ENCODE measurements at places on chromosomes 12 and 14.

- DNase-seq = no peak
Measured at GRCh38 chr12:38911611-38912010, 6.2 kb upstream of the CPNE8 start.

GRCh38 chr12:50504798-50505674 lies at the start of gene DIP2B:
TSS of gene DIP2B (plus strand) at chr12:50504985. CDS start at chr12:50505141, 156 bp downstream.
- DNase-seq = peak; percentile 97

DNA sequence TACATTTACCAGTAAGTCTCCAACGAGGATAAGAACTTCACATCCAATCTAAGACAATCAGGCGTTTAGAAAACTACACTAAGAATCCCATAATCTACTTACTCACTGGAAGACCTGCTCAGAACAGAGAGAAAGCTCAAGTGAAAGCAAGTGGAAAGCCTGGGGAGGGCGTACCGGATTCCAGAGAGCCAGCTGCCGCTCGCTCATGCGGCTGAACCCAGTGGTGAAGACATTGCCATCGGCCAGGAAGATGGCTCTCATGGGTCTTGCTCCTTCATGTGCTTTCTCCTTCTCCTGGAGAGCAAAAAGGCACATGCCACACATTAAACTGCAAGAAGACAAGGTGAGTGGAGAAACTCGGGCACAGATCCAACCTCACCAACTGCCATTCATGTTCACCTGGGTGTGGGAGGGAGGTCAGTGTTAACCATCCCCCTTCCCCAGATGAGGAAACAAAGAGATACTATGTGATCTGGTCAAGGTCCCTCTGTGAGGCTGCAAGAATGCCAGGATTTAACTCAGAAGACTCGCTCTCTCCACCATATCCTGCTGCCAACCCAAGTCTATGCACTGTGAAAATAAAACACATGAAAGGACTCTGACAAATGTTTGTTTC lies 23.5 kb upstream of the SELPLG start:
- no peak for DNase-seq

- no peak for DNase-seq
Measured at GRCh38 chr12:59010941-59011340, 90.6 kb upstream of the LRIG3 start.

Data from femur (tissue), 1 donor.